ENCODE measurements at places on chromosomes 11 and 22.
A peak's percentile ranks its signal among the peaks of the same experiment; 100 is the strongest.

DNA sequence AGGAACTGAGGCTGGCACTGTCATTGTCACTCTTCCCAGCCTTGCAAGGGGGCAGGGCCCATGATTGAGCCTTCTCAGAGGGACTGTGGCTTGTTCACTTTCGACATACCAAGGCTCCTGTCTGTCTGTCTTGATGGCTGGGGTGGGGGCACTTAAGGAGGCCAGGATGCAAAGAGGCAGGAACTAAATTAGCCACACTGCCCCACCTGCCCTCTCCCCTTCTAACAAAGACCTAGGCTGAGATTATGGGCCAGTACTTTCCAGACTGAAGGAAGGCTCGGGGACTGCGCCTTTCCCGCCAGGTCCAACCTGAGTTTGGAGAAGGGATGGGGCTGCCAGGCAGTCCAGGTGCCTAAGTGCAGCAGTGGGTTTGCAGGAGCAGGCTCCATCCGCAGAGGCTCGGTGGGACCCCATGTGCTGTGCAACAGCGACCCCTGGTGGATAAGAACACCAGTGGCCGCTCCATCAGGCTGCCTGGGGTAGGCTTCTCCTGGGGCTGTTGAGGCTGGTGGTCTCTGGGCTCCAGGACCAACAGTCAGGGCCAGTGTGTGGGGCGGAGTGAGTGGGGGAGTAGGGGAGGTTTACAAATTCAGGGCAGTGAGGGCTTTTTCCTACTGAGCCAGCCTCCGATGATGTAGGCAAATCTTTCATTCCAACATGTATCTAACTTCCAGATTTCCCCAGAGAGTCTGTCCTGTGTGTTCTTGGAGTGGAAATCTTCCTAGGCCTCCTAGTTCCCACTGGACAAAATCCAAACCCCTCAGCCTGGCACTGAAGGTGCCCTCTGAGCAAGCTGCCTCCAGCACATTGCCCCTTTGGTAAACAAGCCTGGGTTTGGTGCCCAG, 93.9 kb downstream of the INSC start:
- peak; percentile 73 for DNase-seq

GRCh38 chr11:216081-216974, 8.8 kb downstream of the RIC8A start:
- DNase-seq, result no peak

DNA sequence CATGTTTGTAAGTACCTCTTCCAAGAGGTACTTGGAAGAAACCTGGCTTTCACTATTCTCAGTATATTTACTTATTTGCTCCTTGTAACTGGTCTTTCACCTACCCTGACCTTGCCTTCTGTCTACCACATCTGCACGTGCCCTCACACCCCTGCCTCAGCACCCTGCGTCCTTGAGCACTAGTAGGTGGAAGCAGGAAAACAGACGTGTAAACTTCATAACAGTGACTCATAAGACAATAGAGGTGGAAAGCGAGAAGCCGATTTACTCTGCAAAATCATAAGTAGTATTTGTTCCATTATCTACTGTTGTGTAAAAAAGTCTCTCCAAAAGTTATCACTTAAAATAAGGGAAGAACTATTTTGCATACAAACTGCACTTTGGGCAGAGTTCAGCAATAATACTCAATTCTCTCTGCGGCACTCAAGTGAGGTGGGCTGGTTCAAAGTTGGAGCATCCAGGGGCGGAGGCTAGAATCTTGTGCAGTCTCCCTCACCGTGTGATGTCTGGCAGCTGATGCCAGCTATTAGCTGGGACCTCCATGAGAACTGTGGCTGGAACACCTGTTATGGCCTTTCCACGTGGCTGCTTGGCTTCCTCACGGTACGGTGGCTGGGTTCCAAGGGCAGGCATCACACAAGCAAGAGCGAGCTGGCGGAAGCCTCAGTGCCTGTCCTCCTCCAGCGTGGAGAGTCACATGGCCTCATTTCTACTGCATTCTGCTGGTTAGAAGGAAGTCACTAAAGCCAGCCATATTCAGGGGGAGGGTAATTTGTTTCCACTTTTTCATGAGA, 30.4 kb downstream of the PACS1 start:
- DNase-seq, result peak; percentile 53

- no peak for DNase-seq
These were observed 3.9 kb downstream of the CBL start for GRCh38 chr11:119210050-119210449.

DNA sequence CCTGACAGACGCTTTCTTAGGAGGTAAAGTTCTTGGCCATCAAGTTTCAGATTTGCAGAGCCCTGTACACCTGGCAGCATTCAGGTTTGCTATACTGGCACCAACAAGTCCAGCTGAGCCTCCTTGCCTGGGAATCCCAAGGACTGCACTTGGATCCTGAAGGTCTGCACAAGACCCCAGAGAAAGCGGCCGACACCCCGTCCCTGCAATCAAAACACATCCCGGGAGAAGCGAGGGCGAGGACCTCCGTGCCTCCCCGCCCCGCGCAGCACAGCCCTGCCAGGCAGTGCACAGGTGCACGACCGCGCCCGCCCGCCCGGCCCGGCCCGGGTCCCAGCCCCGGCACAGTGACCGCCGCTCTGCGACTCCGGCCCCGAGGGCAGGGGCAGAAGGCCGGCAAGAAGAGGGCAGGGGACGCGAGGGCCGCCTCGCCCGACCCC, 559 bp downstream of the MRTFA start:
- DNase-seq, result no peak

DNA sequence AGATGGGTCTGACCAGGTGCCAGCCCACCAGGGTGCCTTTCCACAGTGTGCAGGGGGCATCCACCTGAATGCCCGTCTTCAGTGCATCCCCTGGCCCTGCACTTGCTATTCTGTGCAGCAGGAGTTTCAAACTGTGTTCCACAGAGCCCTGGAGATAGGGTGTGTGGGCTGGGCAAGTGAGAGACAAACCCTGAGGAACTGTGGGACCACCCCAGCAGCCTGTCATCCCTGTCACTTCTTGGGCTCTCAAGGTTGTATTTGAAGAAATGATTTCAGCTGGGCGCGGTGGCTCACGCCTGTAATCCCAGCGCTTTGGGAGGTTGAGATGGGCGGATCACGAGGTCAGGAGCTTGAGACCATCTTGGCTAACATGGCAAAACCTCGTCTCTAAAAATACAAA, 6.4 kb upstream of the DGAT2 start:
- DNase-seq, result peak; percentile 14

- DNase-seq, result no peak
These were observed 196.2 kb upstream of the E2F8 start for GRCh38 chr11:19436932-19437331.

- no peak for DNase-seq
These were observed 27.0 kb downstream of the P4HA3 start for GRCh38 chr11:74284466-74284865.

GRCh38 chr11:68311160-68312116, 953 bp upstream of the LRP5 start:
- DNase-seq, result no peak

DNA sequence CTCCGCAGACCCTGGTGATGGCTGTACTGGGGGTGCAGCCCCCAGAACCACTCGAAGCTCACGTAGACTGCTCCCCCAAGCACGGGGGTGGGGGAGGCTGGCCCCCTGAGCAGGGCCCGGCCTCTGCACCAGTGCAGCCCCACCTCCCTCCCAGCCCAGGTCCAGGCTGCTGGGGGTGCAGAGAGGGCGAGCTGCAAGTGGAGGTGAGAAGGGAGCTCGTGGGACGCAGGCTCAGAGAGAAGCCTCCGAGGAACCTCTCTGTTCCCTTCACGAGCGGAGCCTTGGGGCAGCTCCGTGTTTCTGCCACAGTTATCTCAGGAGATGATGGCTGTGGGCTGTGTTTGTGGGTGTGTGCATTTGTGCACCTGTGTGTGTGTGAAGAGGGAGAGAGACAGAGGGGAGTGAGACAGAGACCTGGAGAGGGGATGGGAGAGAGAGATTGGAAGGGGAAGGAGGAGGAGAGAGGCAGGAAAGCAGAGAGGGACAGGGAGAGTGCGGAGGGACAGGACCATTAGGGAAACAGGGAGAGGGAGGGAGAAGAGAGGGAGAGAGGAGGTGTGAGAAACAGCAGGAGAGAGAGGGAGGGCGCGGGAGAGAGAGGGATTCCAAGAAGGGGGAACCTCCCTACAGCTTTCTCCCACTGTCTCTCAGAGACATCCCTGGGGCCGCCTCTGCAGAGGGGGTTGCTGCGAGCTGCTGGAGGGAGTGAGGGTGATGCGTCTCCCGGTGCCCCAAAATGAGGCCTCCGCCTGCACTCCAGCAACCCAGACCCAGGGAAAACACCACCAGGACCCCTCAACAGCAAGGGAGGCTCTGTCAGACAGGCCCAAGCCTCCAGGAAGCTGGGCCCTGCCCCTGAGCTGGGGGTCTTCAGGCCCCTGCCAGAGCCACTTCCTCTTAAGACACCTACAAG, 1488.6 kb downstream of the BRD1 start:
- no peak for DNase-seq

GRCh38 chr11:297586-298405, 1.5 kb downstream of the IFITM5 start:
- DNase-seq, result peak; percentile 56

DNA sequence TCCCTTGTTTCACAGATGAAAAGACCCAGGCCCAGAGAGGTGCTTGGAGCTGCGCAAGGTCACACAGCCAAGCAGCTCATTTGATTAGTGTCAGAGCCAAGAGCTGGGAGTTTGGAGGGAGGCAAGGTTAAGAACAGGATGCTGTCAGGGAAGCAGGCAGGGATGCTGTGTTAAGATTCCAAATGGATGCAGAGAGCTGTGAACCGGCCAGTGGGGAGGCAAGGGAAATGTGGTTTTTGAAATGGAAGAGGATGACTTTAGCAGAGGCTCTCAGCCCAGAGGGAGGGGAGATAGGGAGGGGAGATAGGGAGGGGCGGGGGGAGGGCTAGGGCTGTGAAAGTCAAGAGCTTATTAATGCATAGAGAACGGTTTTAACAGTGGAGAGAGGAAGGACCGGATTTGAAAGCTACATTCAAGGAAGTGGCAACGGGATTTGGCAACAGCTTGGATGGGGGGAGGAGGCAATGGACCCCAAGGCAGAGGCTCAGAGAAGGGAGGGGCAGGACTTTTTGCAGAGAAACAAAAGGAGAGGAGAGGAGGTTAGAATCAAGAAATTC, 13.0 kb downstream of the RTN4RL2 start:
- DNase-seq, result no peak

DNA sequence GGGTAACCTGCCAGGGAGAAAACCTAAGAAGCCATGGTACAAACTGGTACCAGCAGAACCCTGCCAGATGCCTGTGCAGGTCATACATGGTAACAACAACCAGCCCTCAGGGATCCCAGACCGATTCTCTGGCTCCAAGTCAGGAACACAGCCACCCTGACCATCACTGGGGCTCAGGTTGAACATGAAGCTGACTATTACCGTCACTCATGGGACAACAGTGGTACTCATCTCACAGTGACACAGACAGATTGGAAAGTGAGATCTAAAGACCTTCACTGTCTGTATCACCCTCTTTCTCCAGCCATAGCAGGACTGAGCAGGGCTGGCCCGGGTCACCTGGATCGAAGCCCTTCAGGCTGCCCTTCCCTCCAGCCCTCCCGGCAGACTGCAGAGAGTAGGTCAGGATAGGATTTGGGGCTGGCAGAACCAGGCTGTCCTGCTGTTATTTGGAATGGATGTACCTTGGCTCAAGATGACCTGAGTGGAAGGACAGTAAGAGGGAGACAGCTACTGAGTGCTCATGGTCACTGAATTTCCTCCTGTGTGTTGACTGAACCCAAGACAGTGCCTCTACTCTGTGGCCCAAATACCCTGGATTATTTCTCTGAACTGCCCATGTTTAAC, 94.7 kb downstream of the GGTLC2 start:
- DNase-seq, result no peak

DNA sequence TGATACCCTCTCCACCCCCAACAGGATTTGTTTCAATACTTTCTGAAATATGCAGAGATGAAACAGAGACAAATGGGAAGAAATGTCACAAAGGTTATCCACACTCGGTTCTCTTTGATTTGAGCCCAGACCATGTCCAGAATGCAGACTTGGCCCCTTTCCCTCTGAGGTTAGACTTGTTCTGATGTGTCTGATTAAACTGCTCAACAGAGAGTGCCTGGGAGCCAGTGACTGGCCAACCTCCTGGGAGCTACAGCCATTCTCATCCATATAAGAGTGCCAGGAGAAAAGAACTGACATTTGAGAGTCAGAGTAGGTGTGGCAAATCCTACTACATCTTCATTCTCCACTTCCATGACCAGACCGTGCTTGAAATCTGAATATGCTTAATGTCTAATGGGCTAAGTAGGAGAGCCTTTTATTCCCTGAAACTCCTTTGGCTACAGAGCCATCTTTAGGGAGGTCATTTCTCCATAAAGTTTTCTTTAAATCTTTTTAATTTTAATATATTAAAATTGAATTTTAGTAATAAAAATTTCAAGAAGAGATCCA, 201.4 kb downstream of the BLID start:
- no peak for DNase-seq

DNA sequence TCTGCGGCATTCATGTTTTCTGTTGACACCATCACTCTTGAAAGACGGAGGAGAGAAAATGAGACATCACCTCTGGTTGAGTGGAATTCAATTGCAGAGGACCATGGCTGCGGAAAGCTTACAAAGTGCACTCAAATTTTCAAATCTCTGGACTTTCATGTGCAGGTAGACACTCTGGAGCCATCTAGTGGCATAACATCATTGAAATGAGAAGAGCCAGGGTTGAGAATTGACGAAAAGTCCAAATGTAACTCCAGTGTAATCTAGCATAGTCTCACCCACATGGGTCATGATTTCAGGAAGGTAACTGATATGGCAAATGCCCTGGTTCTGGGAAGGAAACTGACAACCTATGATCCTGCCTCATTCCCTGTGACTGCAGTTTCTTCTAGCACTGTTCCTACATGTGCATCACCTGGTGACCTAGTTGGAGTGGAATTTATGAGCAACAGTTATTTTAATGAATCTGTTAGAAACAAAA, 687.8 kb downstream of the KCNA4 start:
- DNase-seq, result no peak

GRCh38 chr11:13680501-13681264, 12.2 kb downstream of the FAR1 start:
- no peak for DNase-seq

DNA sequence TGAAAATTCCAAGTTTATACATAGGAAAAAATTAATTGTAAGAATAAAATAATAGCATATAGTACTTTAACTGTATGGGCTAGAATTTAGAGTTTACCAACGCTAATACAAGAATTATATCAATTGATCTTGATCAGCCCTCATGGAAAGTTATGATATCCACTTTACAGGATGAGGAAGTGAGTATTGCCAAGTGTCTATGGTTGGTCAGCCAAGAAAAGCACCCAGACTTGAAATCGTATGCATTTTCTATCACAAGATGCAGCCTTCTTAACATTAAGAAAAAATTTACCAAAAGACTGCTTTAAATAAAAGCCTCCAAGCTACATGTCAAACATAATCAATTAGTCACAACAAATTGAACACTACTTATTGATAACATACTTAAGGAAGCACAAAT, 53.0 kb downstream of the DDI1 start:
- DNase-seq, result no peak

GRCh38 chr11:45409587-45409986, 123.4 kb upstream of the SYT13 start:
- no peak for DNase-seq

- no peak for DNase-seq
These were observed 31.8 kb downstream of the ANO1 start for GRCh38 chr11:70109903-70110302.

Measured in activated CD4-positive, CD25-positive, alpha-beta regulatory T cell treated with anti-CD3 and anti-CD28 coated beads, Interleukin-2, amount 50 U/mL, for 72 hours (primary cell).